HCT116 (cell line): ENCODE measurements at places on chromosomes 3 and 15. TPM values are rescaled to one million over a fixed set of nuclear protein-coding genes. Genes with fewer than 3 reads are reported as not detected.
A peak's percentile ranks its signal among the peaks of the same experiment; 100 is the strongest.

- H3K27me3 ChIP-seq = no peaks in the 10 kb centered on the region
- DNase-seq = no peak
- no peaks in the 10 kb centered on the region for H3K36me3 ChIP-seq
- H3K27ac ChIP-seq = no peak overlapping the region
- H3K4me3 ChIP-seq = no peak overlapping the region
Measured at GRCh38 chr3:126376444-126376843, 18.3 kb upstream of the CFAP100 start.

PGBD4 gene
- 0.96 TPM for total RNA-seq

DNA sequence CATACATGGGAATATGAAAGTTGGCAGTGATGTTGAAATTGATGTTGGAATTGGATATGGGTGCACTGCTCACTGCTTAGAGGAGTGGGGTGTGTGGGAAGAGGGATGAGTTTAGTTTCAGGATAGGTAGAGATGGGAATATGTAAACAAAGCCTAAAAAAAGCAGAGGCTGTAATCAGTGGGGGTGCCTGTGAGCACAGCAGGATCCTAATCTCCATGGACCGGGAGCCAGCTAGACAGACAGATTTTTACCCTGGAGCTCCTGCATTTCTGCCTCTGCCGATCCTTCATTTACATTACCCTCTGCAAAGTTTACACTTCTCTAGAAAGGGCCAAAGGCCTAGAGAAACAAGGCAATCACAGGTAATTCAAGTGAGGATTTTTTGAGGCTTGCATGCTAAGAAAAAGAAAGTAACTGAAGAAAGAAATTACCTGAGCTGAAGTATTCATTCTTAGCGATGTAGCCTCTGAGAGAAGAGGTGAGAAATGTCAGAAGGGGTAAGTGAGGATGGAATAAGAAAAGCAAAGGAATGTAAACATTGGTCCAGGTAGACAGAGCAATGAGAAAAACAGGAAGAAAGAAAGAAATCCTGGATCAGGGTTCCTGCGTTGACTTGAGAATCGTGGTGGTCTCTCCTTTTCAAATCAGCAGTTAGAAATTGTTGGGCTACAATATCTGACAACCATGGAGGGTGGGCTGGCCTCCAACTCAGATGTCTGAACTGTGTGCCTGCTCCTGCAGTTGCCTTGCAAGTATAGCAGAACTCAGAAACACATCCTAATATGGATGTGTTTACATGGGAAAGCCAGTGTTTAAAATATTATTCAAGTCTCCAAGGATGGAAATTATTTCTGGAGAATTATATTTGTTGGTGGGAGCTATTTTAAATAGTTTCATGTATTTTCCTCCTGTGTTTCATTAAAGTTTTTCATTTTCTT is 79.8 kb downstream of the CRTC3 start:
- DNase-seq = no peak
- no peaks in the 10 kb centered on the region for H3K36me3 ChIP-seq
- no peaks in the 10 kb centered on the region for H3K27me3 ChIP-seq
- H3K4me3 ChIP-seq = no peak overlapping the region
- no peaks in the 10 kb centered on the region for H3K4me1 ChIP-seq

DNA sequence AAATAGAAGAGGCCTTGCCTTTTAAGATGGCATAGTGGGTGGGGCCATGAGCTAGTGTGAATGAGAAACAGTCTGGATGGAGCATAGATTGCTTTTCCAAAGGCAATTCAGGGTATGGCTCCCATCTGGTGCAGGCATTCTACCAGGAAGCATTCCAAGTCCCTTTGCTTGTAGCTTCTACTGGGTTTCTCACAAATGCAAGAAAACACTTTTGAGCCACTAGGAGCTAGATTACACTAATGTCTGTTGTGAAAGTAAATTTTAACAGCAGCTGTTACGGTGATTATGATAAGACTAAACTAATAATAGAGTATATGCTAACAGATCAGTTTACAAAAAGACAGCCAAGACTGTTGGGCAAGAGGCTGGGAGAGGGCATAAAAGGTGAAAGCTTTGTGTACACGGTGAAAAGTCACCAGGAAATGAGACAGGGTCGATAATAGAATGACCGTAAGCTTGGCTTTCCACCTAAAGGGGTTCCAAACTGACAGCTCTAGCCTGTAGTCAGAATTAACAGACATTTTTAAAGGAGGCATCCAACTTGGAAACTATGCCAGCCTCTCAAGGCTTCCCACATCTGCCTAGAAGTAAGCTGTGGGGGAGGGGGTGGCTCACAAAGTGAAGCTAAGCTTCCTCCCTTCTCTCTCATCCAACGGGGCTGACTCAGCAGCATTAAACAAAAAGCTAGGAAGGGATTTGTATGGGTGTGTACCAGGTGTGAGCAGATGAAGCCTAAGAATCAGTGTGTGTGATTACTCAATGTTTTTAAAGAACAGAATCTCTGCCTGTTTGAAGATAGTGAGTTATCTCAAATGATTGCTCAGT is 61.1 kb upstream of the GPD1L start:
- DNase-seq = peak; percentile 8
- H3K36me3 ChIP-seq = no peaks in the 10 kb centered on the region
- H3K4me3 ChIP-seq = no peak overlapping the region
- no peaks in the 10 kb centered on the region for H3K27me3 ChIP-seq
- no peak overlapping the region for H3K27ac ChIP-seq

DNA sequence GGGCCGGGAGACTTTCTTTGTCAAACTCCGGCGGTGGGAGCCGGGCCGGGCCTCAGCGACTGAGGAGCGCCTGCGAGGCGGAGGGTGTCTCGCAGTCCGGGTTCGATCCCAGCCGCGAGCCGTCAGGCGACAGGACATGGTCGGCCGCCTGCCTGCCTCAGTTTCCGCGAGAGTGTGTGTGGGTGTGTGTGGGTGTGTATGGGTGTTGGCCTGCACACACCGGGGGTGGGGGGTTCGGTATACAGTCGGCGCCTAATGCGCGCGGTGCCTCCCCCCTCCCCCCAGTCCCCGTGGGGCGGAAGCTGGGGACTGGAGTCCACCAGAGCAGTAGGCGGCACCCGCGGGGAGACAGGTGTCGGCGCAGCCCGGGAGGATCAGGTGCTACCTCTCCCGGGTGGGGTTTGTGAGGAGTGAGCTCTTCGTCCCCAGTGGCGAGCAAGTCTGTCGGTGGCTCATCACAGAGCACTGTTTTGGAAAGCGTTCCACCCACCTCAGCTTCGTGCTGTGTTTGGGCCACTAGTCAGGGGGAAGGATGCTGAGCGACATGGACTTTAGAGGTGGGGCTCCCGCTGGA is 246.3 kb downstream of the GOLGA6L6 start:
- H3K27me3 ChIP-seq = no peaks in the 10 kb centered on the region
- H3K36me3 ChIP-seq = no peaks in the 10 kb centered on the region
- DNase-seq = no peak

FGF7 gene
- 0.49 TPM for total RNA-seq

DNA sequence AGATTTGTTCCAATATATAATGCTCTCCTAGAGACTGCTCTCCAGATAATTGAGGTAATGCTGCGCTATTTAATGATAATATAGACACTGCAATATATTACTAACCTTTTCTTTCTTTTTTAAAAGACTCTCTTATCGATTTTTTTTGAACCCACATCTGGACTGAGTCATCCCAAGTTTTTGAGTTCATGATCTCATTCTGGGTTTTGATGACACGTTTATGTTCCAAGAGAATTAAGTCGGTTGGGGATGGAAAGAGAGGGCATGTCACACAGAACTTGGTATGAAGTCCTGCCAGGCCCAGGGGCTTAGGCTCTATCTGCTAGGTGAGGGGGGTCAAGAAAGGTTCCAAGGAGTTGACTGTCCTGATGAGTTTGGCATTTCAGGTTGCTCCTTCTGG is 431.1 kb downstream of the MFSD1 start:
- H3K4me3 ChIP-seq = no peak overlapping the region
- no peaks in the 10 kb centered on the region for H3K36me3 ChIP-seq
- DNase-seq = no peak
- H3K27ac ChIP-seq = no peak overlapping the region
- no peaks in the 10 kb centered on the region for H3K27me3 ChIP-seq

DNA sequence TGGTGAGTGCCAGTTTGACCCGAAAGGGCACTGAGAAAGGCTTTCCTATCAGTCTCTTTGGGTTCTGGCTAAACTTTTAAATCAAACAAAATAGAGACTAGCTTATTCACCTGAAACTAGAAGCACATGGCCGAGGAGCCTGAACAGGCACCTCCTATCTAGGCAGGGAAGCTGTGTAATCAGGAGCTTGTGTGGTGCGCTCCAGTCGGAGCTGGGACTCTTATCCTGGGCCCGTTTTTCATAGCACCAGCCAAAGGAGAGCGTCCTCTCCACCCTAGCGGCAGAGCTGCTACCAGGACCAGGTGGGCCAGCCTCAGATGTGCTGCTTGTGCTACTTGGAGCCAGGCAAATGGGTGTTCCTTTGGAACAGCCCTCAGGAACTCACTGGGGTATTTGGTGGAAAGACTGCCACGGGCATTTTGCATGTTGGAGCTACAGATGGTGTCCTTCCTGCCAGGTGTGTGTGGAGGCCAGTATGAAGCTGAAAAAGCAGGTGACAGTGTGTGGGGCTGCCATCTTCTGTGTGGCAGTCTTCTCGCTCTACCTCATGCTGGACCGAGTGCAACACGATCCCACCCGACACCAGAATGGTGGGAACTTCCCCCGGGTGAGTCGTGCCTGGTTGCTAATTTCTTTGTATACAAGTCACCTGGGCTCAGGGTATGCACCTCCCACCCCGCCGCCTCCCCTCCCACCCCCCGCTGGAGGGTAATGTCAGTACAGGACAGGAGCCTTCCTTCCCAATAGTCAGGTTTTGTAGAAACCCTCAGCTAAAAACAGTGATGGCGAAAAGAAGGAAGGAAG is 833 bp downstream of the MAN2A2 start:
- H3K4me1 ChIP-seq = peaks cover 20% of the 10 kb centered on the region
- DNase-seq = no peak
- peak overlapping the region; percentile 87 for H3K27ac ChIP-seq
- H3K36me3 ChIP-seq = peaks cover 12% of the 10 kb centered on the region
- peak overlapping the region; percentile 79 for H3K4me3 ChIP-seq

DNA sequence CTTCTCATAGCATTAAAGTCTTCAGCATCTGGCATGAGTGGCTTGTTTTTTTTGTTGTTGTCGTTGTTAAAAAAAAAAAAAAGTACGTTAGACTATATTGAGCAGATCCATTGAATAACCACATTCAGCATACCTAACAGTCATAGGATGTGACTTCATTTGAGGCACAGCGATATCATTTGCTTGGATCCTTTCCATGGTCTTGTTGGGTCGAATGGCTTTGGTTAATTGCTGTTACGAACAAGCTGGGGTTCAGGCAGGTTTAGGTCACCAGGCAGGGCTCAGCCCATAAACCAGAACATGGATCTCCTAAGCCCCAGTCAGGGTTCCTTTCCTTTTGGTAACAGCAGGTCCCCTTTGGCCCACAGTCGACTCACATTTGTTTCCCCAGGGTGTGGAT is 76.2 kb downstream of the POLR2M start:
- DNase-seq = no peak
- H3K27ac ChIP-seq = no peak overlapping the region
- H3K4me1 ChIP-seq = no peaks in the 10 kb centered on the region

DNA sequence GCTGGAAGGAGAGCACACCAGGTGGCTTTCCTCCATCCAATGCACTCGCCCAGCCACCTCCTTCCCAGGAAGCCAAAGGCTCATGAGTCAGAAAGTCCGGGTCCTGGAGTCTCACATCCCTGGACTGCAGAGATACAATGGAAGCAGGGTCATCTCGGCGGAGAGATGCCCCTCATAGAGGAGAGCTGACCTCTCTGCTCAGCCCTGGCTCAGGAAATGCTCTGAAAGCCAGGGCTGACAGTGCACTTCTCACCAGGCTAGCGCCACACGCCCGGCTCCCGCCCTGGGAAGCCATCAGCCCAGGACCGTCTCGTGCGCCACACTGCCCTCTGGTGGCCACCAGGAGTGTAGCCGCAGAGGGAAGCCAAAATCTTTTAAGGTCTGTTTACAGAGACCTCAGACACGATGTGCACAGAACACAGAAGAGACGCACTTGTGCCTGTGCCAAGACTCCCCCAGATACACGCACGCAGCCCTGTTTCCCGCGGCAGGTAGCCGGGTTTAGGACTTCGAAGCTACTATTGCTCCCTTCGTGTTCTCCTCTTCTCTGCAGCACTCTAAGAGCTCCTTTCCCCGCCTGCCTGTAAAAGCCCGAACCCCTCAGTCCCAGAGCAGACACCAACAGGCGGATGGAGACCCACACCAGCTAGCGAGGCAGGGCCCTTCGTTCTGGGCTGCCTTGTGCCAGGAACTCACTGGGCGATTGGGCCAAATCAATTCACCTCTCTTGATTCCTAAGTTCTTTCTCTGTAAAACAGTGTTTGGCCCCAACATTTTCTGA is 9.7 kb downstream of the NTRK3 start:
- no peaks in the 10 kb centered on the region for H3K36me3 ChIP-seq
- no peak overlapping the region for H3K27ac ChIP-seq
- peak; percentile 53 for DNase-seq
- no peak overlapping the region; the same call in 1 of the 2 replicates for H3K4me3 ChIP-seq

DNA sequence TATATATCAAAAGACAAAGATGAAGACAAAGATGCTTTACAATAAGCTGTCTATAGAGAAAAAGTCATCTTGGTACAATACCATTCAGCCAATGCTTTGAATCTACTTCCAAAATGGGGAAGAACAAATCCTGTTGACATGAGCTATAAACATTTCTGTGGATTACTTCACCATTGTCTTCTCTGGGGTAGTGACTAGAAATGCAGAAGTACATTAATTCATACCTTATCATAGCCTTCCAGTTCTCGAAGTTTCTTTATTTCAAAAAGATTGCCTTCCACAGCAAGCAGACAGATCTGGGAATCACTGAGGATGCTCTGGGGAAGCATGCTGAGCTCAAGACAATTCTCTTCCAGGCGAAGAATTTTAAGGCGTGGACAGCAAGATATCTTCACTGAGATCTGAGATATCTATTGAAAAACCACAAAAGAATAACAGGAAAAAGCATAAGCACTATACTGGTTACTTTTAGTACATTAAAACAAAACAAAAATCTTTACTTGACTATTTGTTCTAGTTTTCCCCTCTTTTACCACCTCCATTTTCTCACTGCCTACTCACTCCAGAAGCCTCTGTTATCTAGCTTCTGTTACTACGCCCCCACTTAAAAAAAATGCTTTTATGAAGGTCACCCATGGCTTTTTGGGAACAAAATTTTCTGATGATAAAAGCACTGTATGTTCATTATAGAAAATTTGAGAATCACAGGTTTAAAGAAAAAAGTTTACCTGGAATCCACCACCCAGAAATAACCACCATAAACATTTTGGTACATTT is 3.6 kb downstream of the LRRC57 start:
- H3K4me3 ChIP-seq = no peak overlapping the region
- H3K27me3 ChIP-seq = no peaks in the 10 kb centered on the region
- H3K36me3 ChIP-seq = peaks cover 10% of the 10 kb centered on the region
- no peak for DNase-seq
- peaks cover 8% of the 10 kb centered on the region for H3K4me1 ChIP-seq

ADAMTS9 gene
- 0.05 TPM for total RNA-seq

GRM2 gene
- 0.32 TPM for total RNA-seq

- H3K36me3 ChIP-seq = no peaks in the 10 kb centered on the region
- H3K27me3 ChIP-seq = 0 out of 2 replicates have a peak, but pooled peaks cover 3% of the 10 kb centered on the region
- no peaks in the 10 kb centered on the region for H3K4me1 ChIP-seq
- H3K4me3 ChIP-seq = no peak overlapping the region
Measured at GRCh38 chr15:39494462-39494861, 86.4 kb upstream of the THBS1 start.

GRCh38 chr3:126317029-126317996 is 39.9 kb downstream of the KLF15 start:
- no peaks in the 10 kb centered on the region for H3K4me1 ChIP-seq
- no peak overlapping the region for H3K27ac ChIP-seq
- DNase-seq = no peak
- H3K4me3 ChIP-seq = no peak overlapping the region
